ENCODE measurements at places on chromosomes 16 and 17. TPM values are rescaled to one million over a fixed set of nuclear protein-coding genes. Genes with fewer than 3 reads are reported as not detected.

The TMC8 gene
- total RNA-seq, result 509 TPM

GRCh38 chr16:48918520-48919258 is 308.7 kb upstream of the N4BP1 start:
- no peak for DNase-seq
- H3K27ac ChIP-seq, result no peak overlapping the region
- no peaks in the 10 kb centered on the region for H3K36me3 ChIP-seq
- no peak overlapping the region for H3K4me3 ChIP-seq
- no peaks in the 10 kb centered on the region for H3K27me3 ChIP-seq

GRCh38 chr17:50863221-50863843 is 2.8 kb downstream of the TOB1 start:
- no peak for DNase-seq
- peaks cover 13% of the 10 kb centered on the region for H3K36me3 ChIP-seq
- peak overlapping the region; percentile 17 for H3K27ac ChIP-seq
- H3K4me1 ChIP-seq, result peaks cover 32% of the 10 kb centered on the region
- no peaks in the 10 kb centered on the region for H3K27me3 ChIP-seq

DNA sequence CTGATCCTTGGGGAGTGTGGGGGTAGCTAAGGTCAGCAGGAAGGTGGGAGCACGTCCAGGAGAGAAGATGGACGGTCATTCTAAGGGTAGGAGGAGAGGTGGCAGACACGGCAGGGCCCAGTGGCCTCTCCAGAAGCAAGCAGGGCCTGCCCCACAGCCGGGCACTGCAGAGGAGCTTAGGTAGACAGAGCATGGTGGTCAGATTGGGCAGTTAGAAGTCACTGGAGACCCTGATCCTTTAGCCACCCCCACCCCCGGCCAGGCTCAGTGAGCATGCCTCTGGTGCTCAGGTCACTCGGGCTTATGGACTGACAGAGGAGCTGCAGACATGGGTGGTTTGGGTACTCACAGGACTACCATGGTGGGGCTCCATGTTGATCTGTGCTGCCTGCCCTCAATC is 26.3 kb downstream of the NLRP1 start:
- no peaks in the 10 kb centered on the region for H3K4me1 ChIP-seq
- peaks cover 88% of the 10 kb centered on the region for H3K36me3 ChIP-seq
- DNase-seq, result no peak
- H3K27ac ChIP-seq, result no peak overlapping the region

DNA sequence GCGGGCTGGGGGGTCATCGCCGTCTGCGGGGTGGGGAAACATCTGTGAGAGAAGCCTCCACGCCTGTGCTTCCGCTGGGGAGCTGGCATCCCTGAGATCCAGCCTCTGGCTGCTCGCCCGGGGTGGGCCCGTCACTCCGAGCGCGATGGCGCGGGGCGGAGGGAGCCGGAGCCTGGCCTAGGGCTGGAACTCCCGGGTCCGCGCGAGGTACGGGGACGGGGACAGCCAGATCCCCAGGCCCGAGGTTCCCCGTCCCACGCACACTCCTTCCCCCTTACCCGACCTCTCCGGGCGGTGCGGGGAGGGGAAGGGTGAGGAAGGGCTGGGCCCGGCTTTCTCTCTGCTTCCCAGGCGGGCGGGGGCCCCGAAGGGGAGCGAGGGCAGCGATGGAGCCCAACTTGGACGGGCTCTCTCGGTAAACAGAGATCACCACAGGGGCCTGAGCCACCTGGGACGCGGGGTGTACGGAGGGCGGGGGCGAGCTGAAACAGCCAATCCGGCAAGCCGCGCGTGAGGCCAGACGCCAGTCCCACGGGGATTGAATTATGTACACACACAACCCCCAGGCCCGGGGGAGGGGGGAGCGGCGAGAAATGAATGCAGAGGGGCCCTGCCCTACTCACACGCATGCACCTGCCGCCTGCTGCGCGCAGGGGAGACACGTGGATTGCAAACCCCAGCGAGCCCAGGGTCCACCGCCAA is at the start of gene SLC16A11:
Gene SLC16A11 (minus strand): TSS at position 596 of the 702 bp plus-strand sequence. CDS start 579 bp downstream, at position 17.
- H3K4me3 ChIP-seq, result peak within 1 kb of the TSS; percentile 68
- DNase-seq, result peak; percentile 43
- H3K27ac ChIP-seq, result peak within 1 kb of the TSS; percentile 78
- H3K4me1 ChIP-seq, result peaks cover 27% of the 10 kb centered on the region
- H3K36me3 ChIP-seq, result no peaks in the 10 kb centered on the region
